Cerebellum (tissue), 4 donors: ENCODE measurements at places on chromosomes 6 and 20. TPM values are rescaled to one million over a fixed set of nuclear protein-coding genes. Genes with fewer than 3 reads are reported as not detected.

DNA sequence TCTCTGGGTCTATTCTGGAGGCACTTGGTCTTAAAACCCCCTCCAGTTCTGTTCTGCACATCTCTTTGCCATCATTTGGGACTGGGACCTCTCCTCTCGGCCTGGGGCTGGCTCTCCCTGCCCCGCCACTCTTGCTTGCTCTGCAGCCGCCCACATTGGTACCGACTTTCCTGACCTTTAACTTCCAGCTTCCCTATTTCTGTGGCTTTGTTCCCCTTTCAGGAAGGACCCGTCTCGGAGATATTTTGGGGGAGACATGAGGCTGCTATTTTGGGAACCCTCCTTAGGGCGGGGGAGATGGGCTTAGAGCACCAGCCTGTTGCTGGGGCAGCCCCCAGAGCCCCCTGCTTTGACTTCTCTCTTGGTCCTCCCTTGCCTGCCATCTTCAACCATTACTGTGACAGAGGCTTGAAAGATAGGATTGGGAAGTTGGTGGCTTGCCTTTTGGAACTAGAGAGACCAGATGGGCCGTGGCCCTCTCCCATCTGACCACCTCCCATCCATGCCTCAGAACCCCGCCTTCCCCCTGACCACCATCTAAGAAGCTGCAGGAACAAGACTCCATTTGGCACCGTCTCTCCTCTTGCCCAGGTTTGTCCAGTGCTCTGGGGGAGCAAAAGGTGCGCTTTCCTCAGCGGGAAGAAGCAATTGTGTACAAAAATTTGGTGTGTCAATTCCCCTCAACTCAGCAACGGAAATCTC is 914 bp downstream of the TREM2 start:
- no peak for DNase-seq

TAGAP gene
- 2.4 TPM for total RNA-seq

FNDC1 gene
- 1.7 TPM for total RNA-seq

GRCh38 chr6:125809570-125810170 is 18.9 kb downstream of the NCOA7 start:
- DNase-seq: no peak

- no peak for DNase-seq
These were observed 17.7 kb downstream of the OSBPL2 start for GRCh38 chr20:62255976-62256375.

DNA sequence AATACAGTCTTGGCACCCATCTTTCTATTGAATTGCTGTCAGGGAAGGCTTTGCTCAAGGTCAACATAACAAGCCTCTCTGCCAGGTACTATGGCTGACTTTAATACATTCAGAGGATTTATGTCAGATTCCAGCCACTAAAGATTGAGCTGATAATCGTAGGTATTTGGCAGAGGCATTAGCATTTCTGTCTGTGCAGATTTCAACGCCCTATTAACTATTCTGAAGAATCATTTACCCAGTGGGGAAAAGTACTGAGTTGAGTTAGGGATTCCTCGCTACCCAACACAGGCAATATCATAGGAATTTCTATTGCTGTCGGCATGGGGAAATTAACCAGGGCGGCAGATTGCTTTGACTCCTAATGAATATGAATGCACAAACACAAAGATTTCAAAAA is 233.7 kb upstream of the SPTLC3 start:
- DNase-seq: no peak

- DNase-seq: no peak
These were observed 6.5 kb downstream of the MEP1A start for GRCh38 chr6:46799657-46800056.

MUCL3 gene
- total RNA-seq: not detected

DNA sequence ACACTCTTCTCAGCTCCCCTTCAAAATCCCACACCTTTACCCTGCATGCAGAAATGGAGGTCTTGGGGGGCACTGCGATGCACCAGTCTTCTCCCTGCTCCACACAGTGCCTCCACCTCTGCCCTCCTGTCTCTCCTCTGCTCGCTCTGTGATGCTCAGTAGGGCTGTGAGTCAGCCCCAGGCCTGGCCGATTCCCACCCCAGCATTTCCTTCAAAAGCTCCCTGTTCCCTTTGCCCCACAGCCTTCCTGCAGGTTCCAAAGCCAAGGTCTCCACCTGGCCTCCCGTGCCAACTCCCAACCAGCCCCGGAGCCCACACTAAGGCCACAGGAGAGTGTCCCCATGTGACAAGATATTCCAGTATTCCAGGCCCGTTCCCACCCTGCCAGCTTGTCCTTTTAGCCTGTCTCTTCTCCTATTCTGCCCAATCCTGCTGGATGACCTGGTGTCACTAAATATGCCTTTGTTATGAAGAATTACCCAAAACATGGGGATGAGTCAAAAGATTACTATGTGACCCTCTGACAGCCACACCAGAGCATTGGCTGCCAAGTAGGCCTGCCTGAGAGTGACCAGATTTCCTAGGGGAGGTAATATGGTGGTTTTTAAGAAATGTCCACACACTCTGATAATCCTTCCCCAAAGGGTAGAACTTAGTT is 118.9 kb upstream of the NXT1 start:
- no peak for DNase-seq

DNA sequence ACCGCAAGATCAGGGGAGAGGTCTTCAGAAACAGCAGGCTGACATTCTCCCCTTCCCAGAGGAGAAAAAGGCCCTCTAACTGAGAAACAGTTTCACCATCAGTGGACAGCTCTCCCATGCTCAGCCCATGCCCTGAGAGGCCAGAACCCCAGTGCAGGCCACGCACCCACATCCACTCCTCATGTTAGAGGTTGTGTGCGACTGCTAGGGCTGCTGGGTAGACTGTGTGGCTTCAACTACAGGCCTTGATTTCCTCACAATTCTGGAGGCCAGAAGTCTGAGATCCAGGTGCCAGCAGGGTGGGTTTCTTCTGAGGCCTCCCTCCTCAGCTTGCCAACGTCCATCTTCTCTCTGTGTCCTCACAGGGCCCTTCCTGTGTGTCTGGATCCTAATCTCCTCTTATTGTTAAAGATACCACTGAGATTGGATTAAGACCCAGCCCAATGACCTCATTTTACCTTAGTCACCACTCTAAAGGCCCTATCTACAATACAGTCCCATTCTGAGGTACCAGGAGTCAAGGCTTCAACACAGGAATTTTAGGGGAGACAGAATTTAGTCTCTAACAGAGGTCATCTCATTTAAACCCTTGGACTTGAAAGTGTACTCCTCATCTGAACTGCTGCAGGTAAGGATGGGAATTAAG is 67.7 kb upstream of the CD93 start:
- no peak for DNase-seq

PTPN1 gene
- 13.9 TPM for total RNA-seq

HTR1E gene
- total RNA-seq: 0.54 TPM

C6orf141 gene
- total RNA-seq: 2.6 TPM

GRCh38 chr6:139156102-139156501 is 21.2 kb downstream of the HECA start:
- DNase-seq: no peak

PIGT gene
- total RNA-seq: 24.0 TPM

- no peak for DNase-seq
These were observed 51.1 kb downstream of the MYO6 start for GRCh38 chr6:75800133-75800532.

GRCh38 chr6:36676141-36677058 is 2.1 kb upstream of the CDKN1A start:
- DNase-seq: no peak

DNA sequence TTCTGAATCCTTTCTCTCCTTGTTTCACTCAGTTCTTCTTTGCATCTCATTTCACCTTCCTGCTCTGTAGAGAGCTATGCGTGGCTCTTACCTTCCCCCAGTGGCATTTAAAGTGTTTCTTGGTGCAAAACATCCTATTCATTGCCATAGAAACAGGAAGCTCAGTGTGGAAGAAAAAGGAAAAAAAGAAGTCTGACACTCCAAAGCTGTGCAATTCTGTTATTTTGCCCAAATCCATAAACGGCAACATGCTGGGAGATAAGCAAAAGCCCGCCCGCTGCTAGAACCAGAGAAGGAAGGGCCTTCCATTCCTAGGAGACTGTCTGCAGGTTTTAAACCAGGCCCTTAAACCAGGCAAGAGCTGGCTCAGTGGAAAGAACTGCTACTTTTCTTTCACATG is 247.1 kb downstream of the HIVEP2 start:
- no peak for DNase-seq

CBFA2T2 gene
- total RNA-seq: 38.4 TPM

GRCh38 chr6:14353798-14354197 is 236.2 kb downstream of the CD83 start:
- no peak for DNase-seq

- DNase-seq: no peak
These were observed 166.8 kb upstream of the PREP start for GRCh38 chr6:105569706-105570105.

DNA sequence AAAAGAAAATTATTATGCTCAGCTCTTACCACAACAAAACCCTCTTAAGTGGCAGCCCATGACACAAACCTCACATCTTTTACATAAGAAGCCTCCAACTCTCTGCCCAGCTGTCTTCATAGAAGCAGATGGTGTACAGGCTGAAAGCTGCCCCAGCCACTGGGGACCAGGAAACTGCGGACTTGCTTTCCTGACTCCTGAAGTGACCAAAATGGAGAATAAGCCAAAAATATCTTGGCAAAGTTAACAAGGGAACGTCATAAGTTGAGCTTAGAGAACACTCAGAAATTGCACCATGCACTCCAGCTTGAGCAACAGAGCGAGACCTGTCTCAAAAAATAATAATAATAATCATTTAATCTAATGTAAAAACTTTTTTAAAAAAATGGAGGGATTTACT is 160.3 kb upstream of the CDYL start:
- no peak for DNase-seq

- DNase-seq: no peak
These were observed 455.0 kb downstream of the RFPL4B start for GRCh38 chr6:112802144-112802543.

DNA sequence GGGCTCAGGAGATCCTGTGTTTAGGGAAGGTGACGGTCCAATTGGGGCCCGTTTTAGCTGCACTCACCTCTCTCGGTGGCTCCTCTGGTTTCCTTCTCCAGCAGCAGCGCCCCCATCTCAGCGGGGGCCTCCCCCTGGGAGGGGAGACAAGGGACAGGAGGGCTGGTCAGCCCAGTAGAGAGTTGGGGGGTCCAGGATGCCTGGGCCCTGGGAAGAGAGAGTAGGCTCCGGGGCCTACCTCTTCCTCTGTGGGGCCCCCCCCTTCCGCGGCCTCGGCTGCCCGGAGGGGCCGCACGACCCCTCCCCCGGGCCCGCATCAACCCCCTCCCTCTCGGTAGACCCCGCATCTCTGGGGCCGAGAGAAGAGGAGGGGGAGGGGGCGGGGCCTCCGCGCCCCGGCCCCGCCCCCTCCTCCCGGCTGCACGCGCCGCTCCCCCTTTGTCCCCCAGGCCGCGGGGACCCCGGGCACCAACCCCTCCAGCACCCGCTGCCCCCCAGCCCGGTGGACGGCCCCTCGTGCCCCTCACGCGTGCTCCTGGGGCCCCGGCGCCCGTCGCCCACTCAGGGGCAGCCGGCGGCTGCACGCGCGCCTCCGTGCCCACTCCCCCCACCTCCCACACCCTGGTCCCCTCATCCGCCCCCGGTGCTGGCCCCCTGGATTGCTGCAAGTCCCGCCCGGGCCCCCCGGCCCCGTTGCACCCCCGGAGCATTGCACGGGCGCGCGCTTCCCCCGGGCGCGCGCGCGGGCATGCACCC is 464 bp downstream of the EHMT2 start:
- peak; percentile 31 for DNase-seq

DNA sequence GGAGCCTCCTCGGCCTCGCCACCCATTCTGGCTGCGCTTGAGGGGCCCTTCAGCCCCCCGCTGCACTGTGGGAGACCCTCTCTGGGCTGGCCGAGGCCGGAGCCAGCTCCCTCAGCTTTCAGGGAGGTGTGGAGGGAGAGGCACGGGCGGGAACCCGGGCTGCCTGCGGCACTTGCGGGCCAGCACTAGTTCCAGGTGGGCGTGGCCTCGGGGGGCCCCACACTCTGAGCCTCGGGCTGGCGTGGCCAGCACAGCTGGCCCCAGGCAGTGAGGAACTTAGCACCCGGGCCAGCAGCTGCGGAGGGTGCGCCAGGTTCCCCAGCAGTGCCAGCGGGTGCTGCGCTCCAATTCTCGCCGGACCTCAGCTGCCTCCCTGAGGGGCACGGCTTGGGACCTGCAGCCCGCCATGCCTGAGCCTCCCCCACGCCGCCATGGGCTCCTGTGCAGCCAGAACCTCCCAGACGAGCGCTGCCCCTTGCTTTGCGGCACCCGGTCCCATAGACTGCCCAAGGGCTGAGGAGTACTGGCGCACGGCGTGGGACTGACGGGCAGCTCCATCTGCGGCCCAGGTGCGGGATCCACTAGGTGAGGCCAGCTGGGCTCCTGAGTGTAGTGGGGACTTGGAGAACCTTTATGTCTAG is 6.5 kb downstream of the MUC22 start:
- no peak for DNase-seq

PKHD1 gene
- 0.18 TPM for total RNA-seq

DNA sequence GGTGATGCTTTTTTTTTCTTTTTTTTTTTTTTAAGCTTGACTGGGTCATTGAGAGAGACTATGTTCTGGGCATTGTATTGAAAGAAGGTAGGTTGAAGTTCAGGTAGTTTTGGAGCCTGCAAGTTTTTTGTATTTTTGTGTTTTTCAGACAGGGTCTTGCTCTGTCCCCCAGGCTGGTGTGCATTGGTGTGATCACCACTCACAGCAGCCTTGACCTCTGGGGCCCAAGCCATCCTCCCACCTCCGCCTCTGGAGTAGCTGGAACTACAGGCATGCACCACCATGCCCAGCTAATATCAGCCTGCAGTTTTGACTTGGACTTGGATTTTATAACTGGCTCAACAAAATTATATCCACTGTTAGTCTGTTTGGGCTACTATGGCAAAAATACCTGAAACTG is 31.7 kb upstream of the TFAP2A start:
- DNase-seq: no peak
